ENCODE measurements at places on chromosomes 12 and 14.

- no peak for DNase-seq
These were observed 30.9 kb downstream of the SPPL3 start for GRCh38 chr12:120873226-120873625.

DNA sequence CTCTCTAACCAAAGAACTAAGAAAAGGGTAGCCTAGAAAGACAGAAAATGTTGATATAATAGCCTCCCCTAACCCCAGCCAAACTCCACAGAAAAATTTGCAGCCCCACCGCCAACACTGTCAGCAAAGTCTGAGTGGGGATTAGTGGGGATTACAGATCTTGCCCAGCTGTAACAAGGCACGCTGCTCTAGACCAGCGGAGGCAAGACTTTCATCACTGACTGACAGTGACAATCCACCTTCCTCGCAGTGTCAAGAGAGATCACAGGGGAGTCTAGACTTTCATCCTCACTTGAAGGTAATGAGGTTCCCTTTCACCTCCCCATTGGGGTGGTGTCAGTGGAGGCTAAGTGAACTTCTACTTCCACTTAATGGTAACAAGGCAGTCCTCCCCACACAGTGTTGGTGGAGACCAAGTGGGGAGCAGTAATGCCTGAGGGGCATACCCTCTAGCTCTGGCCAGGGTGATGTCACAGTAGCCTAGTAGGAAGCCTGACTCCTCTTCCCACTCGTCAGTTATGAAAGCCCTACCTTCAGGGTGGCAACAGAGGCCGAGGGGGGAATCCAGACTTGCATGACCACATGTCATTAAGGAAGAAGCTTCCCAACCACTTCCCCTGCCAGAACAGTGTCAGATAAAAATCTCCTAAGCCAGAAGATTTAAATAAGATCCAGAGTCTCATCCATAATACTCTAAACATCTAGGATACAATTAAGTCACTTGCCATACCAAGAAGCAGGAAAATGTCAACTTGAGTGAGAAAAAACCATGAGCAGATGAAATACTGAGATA, 91.7 kb upstream of the RASSF8 start:
- DNase-seq: no peak

GRCh38 chr12:54859502-54859901, 5.2 kb downstream of the MUCL1 start:
- DNase-seq: no peak

DNA sequence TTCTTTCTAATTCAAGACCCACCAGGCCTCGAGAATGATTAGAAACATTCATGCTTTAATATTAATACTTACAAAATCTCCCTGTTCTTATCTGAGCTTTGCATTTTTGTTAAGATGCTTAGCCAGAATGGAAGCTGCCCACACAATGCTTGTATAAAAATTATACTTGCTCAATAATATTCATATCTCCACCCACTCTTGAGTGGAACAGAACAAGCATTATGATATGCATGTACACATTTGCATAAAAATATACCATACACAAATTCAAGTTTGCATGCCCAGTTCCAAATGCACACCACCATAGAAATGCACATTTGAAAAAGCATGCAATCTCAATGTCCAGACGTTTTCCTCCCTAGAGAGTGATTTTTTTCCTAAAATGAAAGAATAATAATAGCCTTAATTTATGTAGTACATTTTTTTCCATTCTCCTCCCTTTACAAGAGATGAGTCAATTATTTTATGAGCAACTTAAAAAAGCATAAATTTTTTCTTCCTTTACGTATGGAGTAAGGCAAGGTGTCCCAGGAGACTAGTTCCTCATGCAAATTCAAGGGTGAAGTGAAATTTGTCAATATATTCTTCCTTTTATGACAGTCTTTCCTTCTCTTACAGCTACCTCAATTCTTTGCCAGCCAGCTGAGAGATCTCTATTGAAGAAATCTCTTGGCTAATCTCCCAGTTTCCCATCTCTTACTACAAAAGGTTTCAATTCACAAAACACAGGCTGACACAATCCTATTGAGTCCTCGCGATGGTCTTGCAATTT, 313.1 kb upstream of the GARIN6 start:
- DNase-seq: no peak

- DNase-seq: no peak
These were observed 246.1 kb upstream of the CCDC196 start for GRCh38 chr14:66240105-66240504.
